Ovary (tissue), 10 donors: ENCODE measurements at places on chromosomes 1 and 21.
A peak's percentile ranks its signal among the peaks of the same experiment; 100 is the strongest.

DNA sequence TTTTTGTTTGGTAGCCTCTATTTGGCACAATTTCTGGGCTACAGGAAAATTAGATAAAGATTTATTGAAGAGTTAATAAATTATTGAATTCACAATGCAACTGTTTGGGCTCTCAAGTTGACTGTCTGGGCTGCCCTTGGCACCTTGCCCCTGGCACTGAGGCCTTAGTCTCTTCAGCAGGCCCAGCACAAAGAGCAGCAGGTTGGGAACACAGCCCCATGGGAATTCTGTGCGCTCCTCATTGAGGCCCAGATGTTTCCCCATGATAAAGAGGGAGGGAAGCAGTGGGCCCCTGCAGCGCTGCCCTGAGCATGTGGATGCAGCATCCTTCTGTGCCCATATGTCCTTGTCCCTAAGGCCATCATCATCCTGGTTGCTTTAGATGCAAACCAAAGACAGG is 2.9 kb downstream of the CRNN start:
- DNase-seq = no peak

DNA sequence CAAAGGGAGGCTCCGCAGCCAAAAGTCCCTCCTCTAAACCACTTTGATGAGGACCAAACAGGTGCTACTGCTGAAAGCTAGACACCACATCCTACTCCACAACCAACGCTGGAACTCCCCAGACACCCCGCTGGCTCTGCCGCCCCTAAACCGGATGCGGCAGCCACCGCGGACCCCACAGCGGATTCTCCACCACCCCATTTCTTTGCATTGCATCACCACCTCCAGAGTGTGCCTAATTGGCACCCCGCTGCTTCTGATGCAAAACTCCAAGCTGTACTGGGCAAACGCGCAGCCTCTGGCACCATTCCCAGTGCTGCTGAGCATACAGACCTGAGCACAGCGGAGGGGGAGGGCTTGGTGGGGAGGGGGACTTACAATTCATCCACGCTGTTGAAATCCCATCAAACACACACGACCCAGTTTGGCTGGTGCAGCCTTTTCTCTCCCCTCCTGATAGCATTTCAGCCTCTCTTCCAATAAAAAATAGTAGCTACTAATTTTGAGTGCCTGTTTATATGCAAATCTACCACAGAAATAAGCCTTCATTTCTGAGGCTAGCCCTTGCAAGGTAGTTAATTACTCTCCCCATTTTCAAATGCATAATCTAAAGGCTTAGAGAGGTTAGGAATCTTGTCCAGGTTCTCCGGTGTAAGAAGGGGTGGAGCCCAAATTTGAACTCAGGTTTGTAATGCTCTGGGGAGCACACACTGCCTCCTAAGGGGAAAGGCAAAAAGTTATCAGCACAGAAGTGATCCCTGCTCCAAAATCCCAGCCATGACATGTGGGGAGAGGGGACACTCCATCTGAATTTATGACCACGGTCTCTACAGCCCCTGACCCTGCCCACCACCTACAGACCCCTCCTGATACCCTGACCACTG is 12.2 kb upstream of the RGS16 start:
- peak; percentile 77 for DNase-seq

- no peak for DNase-seq
Measured at GRCh38 chr1:226397011-226397926, 10.6 kb downstream of the PARP1 start.

DNA sequence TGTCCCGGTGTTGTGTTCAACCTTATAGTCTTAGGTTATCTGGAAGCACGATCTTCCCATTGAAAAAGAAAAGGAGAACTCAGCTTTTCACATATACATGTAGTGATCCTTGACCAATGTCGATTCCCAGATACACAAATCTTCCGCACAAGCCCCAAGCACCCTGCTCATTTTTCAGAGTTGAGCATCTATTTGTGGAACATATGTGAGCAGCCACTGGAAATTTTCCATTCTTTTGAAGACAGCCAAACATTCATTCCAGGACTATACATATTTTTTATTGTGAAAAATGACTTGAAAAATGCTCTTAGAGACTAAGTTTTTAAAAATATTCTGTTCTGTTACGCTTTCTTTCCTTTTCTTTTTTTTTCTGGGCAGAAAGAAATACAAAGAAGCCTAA is 371.9 kb downstream of the RGS7 start:
- no peak for DNase-seq

- no peak for DNase-seq
Measured at GRCh38 chr1:147784941-147785340, 24.5 kb upstream of the GJA5 start.

- DNase-seq = no peak
Measured at GRCh38 chr1:169601096-169601881, 15.0 kb upstream of the F5 start.
